ENCODE measurements at places on chromosomes 2 and 18.

DNA sequence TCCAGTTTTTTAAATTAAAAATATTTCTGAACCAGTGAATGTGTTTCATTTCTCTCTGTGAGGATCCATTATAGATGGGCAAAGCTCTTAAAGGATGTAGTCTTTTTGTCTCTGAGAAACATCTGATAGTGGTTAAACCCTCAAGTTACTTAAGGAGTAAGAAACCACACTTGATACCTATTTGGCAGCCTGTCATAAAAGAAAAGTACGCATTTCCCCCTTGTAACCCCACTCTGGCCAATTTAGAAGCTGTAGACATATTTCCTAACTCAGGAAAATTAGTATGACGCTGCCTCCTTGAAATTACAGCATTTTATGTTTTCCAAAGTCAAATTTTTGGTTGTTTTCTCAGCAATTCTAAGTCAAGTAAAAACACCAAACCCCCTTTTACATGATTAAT is 2.0 kb downstream of the STAT4 start:
- no peak for DNase-seq

- DNase-seq = no peak
Measured at GRCh38 chr18:67916097-67916496, 399.6 kb upstream of the DSEL start.

GRCh38 chr2:105877945-105878344 is 133.2 kb downstream of the NCK2 start:
- DNase-seq = no peak

DNA sequence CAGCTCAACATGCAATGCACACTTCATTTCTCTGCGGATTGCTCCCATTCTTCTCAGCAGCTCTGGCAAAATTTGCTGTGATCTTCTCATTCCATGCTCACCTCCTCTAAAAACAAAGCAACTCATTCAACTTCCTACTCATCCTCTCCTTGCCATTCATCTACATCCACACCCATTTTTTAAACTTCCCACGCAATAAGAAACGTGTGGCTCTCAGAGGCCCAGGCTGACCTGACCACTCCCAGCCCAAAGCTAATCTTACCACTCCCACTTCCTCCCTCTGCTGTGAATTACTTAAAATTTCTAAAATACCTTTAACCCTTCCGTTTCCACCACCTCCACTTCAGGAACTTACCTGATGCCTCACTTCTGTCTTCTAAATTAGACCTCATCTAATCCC is 15.2 kb downstream of the ABCB11 start:
- DNase-seq = no peak

DNA sequence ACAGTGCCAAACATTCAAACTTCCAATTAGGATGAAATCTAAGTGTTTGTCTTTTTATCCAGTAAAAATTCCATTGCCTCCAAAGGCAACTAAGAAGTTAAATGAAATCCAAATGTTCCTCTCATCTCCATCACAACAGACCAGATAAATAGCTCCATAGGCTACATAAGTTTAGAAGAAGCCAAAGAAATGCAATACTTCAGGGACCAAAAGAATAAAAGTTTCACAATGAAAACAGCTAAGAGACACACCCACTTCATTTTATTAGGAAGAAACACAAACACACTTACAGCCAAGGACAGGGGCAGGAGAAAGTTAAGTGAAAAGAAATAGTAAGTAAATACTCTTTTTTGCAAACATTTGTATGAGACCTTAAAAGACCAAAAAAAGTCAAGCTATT is 88.5 kb upstream of the CCDC150 start:
- DNase-seq = no peak

DNA sequence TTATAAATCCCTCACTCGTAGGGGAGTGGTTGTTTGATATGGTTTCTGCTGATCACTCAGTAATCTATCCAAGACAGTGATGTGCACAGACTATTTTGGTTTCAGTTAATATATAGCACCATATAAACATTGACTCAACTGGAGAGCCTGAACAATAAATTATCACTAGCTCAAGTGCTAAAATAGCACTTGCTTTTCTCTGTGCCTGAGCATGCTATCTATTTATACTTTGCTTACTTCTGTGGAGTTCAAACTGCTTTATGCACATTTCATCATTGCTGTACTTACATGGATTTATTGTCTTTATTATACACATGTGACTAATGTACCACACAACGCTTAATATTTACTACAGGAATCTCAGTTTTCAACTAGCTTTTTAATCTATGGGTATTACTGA is 133.6 kb downstream of the BCL2 start:
- DNase-seq = no peak

GRCh38 chr2:47205576-47206141 is 50.6 kb upstream of the STPG4 start:
- peak; percentile 89 for DNase-seq

DNA sequence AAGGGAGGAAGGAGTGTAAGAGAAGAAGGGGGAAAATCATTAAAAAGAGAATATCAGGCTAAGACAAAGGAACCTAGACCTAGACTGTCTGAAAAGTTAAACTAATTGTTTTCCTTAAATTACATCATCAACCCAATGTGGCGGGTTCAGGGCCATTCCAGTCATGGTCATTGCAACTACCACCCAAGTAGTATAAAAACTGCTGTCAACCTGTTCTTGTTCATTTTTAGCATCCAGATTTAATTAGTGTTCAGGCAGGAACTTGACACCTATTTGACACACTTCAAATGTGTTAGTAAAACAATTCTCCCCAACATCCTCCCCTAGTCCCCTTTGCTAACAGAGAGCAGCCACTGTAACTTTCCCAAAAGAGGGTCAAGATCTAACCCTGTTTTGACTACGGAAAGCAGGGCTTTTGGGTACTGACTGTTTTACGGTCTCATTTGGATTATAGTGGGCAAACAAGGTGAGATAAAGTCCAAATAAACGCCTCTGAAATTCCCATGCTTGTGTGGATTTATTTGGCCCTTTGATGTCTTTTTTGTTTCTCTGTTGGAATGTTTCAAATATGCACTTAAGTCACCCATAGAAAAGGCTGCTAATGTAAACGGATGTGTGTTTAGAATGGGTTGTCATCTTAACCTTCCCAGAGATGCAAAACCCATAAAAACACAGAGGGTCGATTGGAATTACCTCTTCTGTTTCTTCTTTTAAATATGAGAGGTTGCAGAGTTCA is 19.3 kb upstream of the TANC1 start:
- DNase-seq = no peak

- DNase-seq = no peak
Measured at GRCh38 chr2:23617811-23618215, 232.8 kb downstream of the KLHL29 start.

DNA sequence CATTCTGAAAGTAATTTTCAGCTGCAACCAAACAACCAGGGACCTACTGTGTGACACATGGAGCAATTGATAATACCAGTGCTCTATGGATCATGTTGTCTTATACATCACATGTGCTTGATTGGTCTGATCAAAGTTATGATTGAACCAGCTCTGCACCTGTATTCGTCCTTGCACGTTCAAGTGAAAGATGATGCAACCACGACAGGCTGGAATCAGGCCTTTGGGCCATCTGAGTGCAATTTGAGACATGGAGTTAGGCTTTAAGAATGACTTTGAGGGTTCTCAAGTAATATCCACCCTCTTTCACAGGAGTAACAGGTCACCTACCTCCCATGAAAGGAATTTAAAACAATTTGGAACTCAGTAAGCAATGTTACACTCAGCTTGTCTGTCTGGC is 165.2 kb downstream of the SLC8A1 start:
- DNase-seq = no peak

GRCh38 chr18:44033144-44033701 is 647.5 kb upstream of the SETBP1 start:
- DNase-seq = no peak

DNA sequence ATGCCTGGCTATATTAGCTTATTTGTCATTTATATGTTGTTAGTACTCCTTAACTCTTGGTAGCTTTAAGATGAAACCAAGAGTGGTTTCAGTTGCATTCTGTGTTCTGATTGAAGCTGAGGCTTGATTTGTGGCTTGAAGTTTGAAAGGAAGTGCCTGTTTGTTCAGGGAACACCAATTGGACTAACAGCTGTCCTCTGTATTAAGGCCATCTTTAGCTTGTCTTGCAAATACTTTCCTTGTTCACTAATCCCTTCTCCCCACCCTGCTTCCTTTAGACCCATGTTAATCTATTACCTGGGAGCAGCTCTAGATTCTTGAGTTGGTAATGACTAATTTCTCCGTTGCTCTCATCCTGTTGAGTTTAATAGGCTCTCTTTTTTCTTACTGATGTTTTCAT is 13.4 kb downstream of the ITGA6 start:
- DNase-seq = no peak

GRCh38 chr18:43934322-43934721 is 657.0 kb upstream of the SYT4 start:
- no peak for DNase-seq

GRCh38 chr2:20013126-20013849 is 820 bp upstream of the MATN3 start:
- no peak for DNase-seq

- no peak for DNase-seq
Measured at GRCh38 chr2:197238043-197238365, 72.6 kb downstream of the ANKRD44 start.

DNA sequence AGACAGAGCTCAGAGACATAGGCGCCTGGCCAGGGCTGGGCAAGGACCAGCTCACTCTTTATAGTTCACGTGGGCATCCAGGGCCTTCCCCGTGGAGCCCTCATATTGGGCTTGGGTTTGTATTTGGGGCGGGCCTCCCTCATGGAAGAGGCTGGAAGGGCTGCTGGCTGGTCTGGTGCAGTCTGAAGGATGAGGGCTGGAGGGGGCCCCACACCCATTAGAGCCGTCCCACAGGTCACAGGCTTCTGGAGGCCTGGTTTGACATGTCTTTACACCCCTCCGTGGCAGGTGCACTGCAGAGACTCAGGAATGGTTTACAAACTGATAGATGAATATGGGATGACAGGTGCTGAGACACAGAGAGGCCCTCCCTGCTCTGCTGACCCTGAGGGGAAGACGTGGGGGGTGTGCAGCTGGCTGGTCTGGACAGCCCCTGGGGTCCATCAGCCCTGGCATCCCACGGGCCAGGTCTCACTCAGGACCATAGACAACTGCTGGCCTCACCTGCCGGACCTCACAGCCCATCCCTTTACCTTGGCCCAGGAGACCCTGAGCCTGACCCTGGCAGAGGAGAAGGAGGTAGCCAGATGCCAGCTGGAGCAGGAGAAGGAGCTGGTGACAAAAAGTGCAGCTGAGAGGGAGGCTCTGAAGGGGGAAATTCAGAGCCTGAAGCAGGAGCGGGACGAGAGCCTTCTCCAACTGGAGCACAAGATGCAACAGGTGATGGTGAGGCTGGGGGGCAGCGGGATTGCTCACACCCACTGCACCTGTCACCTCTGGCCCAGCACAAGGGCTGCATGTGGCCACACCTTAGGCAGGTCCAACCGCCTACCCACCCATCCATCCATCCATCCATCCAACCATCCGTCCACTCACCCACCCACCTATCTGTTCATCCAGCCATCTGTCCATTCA is 43.9 kb downstream of the CROCC2 start:
- DNase-seq = peak; percentile 11

- no peak for DNase-seq
Measured at GRCh38 chr2:176753752-176754474, 458.7 kb upstream of the HNRNPA3 start.

- DNase-seq = no peak
Measured at GRCh38 chr18:6270771-6271216, 143.9 kb downstream of the L3MBTL4 start.

DNA sequence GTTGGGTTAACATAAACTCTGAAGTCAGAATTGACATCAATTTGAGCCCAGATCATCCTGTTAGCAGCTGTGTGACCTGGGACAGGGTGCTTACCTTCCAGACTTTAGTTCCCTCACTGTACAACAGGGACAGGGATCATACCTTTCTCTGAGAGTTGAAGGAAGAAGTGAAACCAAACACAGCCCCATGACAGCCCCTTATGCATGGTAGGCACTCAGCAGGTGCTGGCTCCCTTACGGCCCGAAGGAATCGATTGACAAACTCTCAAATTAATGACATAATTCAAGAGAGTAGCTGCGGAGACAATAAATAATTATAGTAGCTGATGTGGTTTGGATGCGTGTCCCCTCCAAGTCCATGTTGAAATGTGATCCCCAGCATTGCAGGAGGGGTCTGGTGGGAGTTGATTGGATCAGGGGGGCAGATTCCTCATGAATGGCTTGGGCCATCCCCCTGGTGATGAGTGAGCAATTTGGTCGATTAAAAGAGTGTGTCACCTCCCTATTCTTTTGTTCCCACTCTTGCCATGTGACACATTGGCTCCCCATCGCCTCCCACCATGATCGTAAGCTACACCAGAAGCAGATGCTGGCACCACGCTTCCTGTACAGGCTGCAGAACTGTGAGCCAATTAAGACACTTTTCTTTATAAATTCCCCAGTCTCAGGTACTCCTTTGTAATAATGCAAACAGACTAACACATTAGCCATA is 72.4 kb downstream of the ODC1 start:
- no peak for DNase-seq

GRCh38 chr2:206305523-206306245 is 31.2 kb downstream of the ZDBF2 start:
- DNase-seq = no peak

GRCh38 chr2:110115291-110116032 is at the start of gene MALL:
TSS of gene MALL (minus strand) at chr2:110115822. CDS start at chr2:110115792, 30 bp downstream.
- DNase-seq = no peak

DNA sequence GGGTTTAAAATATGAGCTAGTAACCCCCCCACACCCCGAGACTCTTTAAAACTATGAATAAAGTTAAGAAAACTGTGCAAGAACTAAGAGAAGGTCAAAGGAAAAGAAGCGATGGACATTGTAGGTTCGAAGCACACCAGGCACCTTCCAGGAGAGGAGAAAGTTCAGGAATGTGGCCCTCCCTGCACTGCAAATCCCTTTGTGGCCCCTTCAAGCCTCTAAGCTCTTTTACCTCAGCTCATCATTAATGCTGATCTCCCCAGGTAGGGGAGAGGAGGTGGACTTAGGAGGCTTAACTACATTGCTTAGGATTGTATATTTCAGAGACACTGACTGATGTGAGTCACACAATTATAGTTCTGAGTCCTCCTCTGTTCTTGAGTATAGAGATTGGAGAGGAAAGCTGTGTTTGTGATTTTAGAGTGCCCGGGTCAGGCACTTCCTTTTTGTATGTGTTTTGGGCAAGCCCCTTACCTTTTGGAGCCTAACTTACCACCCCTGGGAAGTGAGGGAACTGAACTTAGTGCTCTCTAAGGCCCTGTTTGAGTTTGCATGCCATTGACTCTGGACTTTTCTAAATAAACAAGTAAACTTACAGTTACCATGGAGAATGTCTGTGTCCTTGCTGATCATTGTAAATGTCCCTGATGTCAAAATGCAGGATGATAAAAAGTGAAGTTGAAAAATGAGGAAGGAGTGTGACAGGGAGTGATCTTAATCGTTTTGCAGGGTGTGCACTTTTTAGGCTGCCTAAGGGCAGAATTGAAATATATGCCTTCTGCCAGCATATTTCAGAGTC is 140.8 kb upstream of the ZEB2 start:
- no peak for DNase-seq

DNA sequence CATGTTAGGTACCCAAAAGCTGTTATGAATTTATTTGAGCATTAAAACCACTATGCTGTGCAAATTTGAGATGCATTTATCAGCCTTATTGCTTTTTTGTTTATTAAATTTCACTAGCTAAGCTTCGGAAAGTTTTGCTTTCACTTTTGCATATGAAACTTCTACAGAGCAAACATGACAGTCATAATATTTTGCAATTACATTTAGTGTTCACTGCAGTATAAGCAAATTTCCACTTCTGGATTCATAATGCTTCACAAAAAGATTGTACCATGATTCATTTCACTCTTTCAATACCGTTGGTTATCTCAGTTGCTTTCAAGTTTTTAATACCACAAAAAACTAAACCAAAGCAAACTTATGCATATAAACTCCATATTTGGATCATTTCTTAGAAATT is 228.7 kb upstream of the SLC8A1 start:
- DNase-seq = no peak

- DNase-seq = no peak
Measured at GRCh38 chr18:45671321-45671720, 52.7 kb upstream of the SLC14A1 start.
